Stimulated activated CD4-positive, alpha-beta T cell treated with anti-CD3 and anti-CD28 coated beads, Interleukin-4, amount 100 ng/mL, for 1 hour (primary cell): ENCODE measurements at places on chromosomes 4 and X.

DNA sequence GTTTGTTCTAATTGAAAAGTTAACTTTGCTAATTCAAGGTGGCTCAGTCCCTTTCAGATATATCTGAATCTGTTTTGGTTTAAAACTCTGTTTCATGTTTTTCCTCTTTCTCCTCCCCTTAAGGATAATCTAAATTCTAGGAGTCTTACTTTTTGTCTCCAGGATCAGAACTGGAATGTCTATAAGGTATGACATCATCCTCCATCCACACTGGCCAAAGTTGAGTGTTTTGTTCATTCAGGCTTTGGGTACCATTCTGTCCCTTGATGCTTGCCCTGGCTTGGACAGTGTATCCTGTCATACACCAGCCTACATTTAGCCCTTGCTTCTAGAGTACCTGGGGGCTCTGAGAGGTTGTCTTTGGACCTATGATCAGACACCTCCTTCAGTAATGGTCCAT is 56.8 kb upstream of the ANTXR2 start:
- DNase-seq, result no peak

DNA sequence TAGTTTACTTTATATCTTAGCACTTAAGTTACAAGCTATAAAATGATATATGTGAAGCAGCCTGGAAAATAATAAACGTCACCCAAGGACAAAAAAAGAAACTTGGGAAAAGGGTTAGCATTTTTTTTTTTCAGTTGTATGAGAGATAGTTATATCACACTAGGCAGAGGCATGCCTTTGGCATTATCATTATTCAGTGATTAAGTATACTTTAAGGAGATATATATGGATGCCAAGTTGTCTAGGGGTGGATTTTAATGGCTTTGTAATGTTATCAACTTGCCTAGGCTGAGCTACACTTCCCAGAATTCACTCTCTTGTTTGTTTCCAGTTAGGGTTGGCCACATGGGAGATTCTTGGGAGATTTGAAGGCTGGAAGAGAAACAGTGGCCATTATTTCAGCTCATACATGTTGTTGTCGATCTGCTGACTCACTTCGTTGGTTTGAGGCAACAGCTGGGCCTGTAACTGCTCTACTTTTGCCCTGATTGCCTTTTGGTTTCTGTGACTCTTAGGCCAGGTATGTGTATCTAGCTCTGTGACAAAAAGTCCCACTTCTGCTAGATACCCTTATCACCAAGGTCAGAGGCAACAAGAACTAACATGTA is 11.5 kb upstream of the SRPX start:
- DNase-seq, result no peak

DNA sequence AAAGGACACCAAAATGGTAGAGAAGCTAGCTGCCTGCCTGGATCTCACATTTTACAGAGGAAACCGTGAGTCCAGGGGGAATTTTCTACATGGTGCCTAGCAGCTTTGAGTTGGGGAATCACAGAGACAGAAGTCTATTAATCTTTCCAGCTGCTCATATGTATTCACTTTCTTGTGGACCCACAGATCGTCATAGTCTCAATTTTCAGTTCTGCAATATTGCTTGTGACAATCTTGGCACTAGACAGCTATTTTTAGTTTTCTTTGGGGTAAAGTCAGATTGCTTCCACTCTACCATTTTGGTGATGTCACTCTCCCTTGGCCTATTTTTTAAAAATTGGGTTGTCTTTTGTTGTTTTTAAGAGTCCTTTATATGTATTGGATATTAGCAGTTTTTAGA is 233.4 kb upstream of the STK26 start:
- no peak for DNase-seq

DNA sequence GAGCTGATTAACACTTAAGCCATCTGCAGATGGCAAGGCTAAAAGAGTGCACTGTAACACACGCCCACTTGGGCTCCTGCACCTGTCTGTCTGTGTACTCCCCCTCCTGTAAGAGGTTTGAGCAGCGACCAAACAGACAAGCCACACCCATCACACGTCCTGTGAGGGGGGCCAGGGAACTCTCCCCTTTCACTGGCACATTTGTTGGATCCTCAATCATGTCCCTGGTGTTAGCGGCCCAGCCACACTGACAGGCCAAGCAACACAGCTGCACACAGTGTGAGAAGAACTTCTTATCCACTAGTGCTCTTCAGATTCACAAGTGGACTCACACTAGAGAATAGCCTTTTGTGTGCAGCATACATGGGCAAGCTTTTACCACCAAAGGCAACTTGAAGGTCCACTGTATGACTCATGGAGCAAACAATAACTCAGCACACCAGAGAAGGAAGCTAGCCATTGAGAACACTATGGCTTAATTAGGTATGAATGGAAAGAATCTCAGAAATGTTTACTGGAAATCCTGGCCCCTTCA is 29.1 kb upstream of the UTP14A start:
- DNase-seq, result no peak

GRCh38 chrX:103681443-103681842 is 5.1 kb downstream of the MORF4L2 start:
- no peak for DNase-seq

DNA sequence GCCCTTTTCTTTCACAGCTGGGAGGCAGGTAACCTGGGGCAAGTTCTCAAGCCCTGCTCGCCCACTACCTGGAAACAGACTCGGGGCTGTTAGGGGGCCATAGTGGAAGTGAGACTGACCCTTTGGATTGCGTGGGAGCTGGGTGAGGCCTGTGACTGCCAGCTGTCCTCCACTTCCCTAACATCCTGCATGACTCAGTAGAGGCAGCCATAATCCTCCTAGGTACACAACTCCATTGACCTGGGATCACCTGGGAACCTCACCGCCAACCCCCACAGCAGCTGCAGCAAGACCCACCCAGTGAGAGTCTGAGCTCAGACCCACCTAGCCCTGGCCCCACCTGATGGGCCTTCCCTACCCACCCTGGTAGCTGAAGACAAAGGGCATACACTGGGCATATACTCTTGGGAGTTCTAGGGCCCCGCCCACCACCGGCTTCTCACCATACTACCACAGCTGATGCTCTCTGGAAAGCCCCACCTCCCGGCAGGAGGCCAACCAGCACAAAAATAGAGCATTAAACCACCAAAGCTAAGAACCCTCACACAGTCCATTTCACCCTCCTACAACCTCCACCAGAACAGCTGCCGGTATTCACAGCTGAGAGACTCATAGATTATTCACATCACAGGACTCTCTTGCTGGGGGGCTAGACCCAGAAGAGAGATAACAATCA is 61.1 kb upstream of the DCTD start:
- DNase-seq, result no peak

DNA sequence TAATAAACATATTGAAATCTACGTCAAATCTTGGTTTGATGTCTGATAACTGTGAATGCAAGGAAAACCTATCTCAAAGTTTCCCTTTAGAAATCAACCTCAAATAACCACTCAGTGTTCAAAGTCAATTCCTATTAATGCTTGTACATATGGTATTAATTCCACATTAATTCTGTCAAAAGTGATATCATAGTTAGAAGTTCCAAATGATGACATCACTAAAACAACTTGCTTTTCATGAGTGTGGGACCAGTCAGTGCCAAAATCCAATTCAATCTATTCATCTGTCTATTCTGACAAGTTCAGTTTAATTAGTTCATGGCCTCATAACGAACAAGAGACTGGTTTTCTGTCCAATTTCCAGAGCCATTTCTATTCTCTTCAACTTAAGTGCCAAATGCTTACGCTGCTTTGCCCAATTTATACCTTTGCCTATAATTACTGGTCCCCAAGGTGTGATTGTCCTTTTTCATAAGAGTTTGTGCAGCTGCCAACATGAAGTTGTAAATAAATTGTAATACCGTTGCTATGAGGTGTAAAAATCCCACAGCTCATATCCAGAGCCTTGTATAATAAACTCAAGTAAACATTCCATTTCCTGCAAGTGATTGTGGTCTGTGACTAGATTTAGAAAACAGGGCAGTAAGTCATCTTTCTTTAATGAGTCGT is 476.2 kb downstream of the RAB28 start:
- no peak for DNase-seq

DNA sequence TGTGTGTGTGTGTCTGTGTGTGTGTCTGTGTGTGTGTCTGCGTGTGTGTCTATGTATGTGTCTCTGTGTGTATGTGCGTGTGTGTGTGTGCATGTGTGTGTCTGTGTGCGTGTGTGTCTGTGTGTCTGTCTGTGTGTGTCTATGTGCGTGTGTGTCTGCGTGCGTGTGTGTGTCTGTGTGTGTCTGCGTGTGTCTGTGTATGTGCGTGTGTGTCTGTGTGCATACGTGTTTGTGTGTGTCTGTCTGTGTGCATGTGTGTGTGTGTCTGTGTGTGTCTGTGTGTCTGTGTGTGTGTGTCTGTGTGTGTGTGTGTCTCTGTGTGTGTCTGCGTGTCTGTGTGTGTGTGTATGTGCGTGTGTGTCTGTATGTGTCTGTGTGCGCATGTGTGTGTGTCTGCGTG is 35.6 kb downstream of the SLITRK2 start:
- no peak for DNase-seq

DNA sequence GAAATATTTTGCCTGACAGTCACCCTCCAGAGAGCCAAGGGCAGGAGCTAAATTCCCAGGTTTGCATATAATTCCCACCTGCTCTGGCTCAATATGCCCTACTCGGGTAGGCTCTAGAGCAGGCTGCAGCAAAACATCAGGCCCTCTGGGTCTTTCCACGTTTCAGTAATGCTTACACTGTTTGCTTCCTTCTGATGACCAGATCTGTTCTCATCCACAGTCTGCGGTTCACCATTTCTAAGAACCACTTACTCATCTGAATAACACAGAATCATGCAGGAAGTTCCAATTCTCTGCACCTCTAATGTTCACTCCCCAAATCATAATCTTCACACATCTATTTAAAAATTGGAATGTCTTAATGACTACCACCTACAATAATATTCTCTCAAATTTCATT is 141.4 kb downstream of the PPP3CA start:
- DNase-seq, result peak; percentile 20

DNA sequence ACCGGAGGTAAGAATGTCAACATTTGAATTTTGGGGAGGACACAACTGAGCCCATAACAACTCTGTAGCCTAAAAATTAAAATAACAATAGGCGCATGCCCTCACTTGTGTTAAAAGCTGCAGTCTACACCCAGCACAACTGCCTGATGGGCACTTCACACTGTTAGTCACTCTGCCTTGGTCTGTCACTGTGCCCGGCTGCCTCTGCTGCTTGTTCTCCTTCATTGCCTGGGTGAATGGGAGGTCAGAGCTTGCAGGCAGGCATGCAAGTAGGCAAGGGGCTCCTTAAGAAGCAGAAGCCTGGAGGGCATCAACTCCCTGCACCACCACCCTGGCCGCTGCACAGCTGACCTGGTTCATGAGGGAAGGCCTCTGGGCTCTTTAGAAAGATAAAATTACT is 374.8 kb downstream of the MID1IP1 start:
- DNase-seq, result no peak

- DNase-seq, result peak; percentile 38
Observed at GRCh38 chrX:53682885-53683555, 3.5 kb downstream of the HUWE1 start.

DNA sequence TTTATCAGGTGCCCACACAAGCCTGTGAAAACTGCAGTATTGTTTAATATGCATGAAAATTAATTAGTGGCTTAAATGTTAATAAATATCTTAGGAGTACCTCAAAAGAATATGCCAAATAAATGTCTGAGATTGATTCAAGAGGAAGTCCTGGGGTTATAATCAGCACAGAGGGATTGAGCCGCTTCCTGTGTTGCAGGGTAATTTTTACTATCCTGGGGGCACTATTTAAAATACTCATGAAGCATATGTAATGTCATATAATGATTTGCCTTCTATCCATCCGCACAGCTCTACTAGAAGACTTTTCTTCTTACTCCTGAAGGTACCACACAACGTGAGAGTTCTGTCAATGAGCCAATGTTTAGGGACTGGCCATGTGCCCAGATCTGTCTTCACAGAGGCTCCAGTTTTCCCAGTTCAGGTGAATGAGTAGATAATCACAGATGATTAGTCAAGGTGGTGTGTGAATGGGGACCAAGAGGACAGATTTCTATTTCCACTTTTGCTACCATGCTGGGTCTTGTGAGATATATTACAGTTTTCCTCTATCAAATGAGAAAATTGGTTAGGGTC is 233.3 kb downstream of the USP46 start:
- DNase-seq, result no peak

- DNase-seq, result no peak
Observed at GRCh38 chr4:127421437-127421836, 211.3 kb upstream of the INTU start.

DNA sequence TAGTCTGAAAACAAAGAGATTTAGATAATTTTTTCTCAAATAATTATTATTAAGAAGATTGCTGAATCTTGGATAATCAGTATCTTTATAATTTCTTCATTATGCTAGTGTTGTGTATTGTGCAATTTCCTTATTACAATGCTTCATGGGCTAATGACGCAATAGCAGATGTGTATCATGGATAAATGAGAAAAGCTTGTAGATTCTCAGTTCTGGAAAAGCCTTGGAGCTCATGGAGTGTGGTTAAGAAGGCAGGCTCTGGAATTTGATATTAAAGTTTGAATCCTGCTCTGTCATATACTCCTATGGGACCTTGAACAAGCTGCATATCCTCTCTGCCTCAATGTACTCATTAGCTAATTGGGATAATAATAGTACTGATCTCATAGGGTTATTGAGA is 18.9 kb upstream of the CXCL8 start:
- no peak for DNase-seq

DNA sequence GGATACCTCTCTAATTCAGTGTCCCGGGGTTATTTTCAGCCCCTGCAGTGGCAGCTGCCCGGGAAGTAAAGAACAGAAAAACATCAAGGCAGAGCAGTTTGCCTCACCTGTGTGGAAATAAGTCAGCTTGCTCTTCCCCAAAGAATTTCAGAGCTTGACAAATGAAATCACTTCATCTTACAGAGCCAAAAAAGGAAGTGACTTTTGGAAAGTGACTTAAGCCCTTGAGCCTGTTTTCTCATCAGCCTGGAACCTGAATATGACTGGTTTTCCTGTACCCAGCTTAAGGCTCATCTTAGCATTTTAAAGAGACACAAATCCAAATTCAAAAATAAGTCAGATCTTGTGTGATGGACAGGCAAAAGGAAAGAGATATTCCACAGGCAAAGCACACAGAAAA is 211.6 kb downstream of the RCHY1 start:
- DNase-seq, result no peak
